Kidney epithelial cell (primary cell): ENCODE measurements at places on chromosomes 12 and 14. TPM values are rescaled to one million over a fixed set of nuclear protein-coding genes. Genes with fewer than 3 reads are reported as not detected.

GRCh38 chr12:132456944-132457495 is 32.9 kb upstream of the FBRSL1 start:
- DNase-seq = no peak

DNA sequence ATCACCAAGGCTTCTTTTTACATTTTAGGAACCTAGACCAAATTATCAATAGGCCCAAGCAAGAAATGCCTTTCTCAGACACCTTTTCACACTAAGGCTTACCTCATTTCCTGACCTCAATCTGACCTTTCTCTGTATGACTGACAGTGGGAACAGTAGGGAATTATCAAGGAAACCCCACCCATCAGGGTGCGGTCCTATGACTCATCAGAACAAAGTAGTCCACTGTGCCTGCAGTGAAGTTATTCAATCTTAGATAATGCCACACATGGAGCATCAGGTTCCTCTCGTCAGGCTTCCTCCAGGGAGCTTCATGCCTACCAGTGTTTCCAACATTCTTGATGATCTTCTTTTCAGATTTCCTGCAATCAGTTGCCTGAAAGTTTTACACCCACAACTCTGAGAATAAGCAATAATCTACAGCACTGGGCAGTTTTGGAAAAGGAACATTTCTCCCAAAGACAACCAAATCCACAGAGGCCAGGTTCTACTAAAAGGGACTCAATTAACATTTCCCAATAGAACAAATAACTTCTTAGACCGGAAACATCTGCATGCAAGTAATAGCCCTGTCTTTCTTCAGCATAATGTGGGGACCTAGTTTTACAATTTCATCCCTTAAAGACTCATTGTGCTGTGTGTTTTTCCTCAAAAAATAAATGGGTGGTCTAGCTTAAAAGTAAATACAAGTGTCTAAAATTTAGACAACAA is 35.9 kb upstream of the TMTC2 start:
- DNase-seq = peak; percentile 34

- DNase-seq = no peak
Measured at GRCh38 chr14:92892589-92892988, 30.4 kb upstream of the CHGA start.

Gene INHBC
- not detected in 2 replicates for total RNA-seq

Gene RNASE3
- not detected in 2 replicates for total RNA-seq

Gene LTBR
- 134 and 219 TPM in 2 replicates for total RNA-seq

Gene FOXM1
- 12.2 and 14.3 TPM in 2 replicates for total RNA-seq
